ENCODE measurements at places on chromosomes 1 and 21.

GRCh38 chr1:184682956-184683355, 71.7 kb downstream of the EDEM3 start:
- DNase-seq, result no peak

DNA sequence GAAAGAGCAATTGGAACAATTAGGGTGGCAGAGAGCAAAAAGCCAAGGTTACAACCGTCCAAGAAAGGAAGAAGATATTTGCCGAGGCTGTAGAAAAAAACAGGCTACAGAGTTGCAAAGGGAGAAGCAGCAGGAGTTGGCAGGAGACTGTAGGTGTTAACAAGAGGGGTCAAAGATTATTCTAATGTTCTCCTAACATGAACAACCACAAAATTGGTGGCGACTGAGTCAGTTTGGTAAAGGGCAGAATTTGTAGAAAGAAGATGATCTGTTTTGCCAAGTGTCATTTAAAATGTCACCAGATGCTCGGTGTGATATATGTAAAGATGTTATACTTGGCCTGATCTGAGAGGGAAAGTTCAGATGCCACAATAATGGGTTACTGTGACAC, 401 bp upstream of the PRUNE1 start:
- DNase-seq, result no peak

DNA sequence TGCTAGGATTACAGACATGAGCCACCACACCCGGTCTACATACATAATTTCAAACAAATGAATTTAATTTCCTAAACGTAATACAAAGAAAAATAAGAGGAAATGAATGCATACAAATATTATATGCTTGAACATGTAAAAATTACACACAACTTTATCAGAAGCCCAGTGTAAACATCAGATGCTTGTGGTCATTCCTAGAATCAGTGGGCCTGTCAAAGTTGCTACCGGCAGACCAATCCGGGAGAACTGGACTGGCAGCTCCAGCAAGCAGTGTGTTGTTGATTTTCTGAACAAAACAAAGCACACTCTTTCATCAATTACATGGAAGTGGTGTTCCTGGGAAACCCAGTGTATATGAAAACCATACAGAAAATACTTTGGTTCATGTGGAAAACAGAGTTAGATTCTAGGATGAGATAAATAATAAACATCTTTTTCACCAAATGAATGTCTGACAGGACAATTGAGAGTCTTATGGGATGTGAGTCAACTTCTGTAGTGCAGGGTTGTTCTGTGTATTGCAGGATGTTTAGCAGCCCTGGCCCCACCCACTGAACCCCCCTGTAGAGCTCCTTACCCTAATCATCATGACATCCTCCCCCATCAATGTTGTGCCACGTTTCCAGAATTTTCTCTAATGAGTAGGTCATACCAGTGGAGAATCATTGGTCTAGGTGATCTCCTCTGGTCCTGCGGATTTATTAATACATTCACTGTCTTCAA, 33.8 kb downstream of the MFSD2A start:
- DNase-seq, result no peak

DNA sequence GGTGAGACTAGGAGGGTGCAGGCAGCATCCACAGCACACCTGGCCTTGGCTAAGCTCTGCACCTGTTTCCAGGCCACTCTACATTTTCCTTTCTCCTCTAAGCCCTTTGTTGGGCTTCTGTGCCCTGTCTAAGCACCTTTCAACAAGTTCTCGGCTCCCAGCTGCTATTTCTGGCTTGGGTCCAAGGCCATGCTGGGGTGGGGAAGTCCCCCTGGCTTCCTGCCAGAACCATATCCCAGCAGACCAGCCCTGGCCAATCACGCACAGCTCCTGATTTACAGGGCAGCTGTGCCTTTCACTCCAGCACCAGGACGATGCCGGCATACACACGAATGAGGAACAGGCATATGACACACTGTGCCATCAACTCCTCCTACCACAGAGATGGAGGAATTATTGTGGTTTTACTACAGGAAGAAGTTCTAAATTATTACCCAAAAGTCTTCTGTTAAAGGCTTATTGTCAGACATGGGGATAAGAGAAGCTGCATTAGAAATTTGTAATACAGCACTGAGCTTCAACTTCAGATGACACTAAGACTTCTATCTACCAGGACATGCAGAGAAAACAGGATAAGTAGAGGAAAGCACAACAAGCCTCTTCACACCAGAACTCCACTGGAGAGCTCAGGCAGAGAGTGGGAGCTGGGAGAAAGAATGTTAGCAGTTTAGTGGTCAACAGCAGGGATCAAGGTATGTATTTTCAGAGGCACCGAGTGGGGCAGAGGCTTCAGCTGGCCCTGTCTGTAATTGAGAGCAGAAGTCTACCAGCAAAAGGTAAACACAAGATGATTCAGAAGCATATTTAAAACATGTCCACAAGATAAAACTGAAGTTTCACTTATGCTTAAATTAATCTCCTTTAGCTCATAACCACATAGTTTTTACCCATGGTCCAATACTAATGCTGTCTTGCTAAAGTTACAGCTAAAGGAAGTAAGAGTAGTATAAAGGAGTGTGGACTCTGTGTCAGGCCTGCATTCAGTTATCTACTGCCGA, 37.4 kb downstream of the TRIT1 start:
- DNase-seq, result peak; percentile 77

Measured in activated CD4-positive, alpha-beta T cell treated with anti-CD3 and anti-CD28 coated beads for 4 hours (primary cell).